ENCODE measurements at places on chromosomes 7 and 10.

- no peak for DNase-seq
These were observed 580.6 kb downstream of the PHTF2 start for GRCh38 chr7:78379148-78379547.

GRCh38 chr7:132345030-132345429, 231.2 kb downstream of the PLXNA4 start:
- DNase-seq = no peak

- no peak for DNase-seq
These were observed 87.7 kb downstream of the PRKG1 start for GRCh38 chr10:51162002-51162401.

GRCh38 chr10:130409331-130409730, 273.1 kb downstream of the GLRX3 start:
- no peak for DNase-seq

DNA sequence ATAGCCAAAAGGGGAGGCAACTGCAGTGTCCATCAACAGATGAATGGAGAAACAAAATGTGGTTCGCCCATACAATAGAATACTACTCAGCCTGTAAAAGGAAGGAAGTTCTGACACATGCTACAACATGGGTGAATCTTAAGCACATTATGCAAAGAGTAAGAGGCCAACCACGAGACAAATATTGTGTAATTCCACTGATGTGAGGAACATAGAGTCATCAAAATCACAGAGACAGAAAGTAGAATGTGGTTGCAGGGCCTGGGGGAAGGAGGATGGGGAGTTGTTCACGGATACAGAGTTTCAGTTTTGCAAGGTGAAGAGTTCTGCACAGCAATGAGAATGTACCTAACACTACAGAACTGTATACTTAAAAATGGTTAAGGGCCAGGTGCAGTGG, 13.7 kb upstream of the C10orf71 start:
- DNase-seq = no peak

GRCh38 chr7:57867884-57868701, 418.1 kb downstream of the ZNF716 start:
- DNase-seq = no peak

GRCh38 chr7:98126311-98127142, 19.9 kb downstream of the LMTK2 start:
- no peak for DNase-seq

DNA sequence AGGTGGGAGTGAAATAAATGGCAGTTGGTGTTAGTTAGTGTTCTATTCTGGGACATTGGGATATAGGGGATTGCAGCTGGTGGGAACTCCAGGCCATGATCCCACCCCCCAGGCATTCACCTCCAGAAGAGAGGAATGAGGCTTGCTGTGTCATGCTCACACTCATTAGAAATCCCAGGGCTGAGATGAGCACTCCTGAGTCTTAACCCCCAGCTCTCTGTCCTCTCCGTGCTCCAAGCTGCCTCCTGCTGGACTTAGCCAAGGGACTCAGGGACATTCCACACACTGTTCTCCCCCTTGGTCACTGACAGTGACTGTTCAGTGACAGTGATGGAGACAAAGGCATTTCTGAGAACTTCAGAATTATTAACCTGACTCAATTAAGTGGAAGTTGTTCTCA, 21.5 kb downstream of the CYP26A1 start:
- no peak for DNase-seq

GRCh38 chr10:52447931-52448353, 133.9 kb downstream of the DKK1 start:
- DNase-seq = no peak

DNA sequence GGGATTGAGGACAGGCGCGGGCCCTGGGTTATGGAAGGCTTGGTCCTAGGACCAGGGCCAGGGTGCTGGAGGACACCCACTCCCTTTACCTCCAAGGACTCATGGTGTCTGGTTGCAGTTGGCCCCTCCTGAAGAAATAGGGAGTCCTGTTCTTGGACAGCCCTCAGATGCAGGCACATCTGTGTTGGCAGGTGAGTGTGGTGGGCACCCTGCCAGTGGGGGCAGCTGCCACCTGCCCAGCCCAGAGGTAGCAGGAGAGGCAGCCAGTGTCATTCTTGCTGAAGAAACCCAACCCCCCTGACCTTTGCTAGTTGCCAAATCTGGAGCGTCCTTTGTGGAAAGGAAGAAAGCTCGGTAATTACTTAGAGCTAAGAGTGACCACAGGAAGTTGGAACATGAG, 8.3 kb downstream of the GALNT17 start:
- no peak for DNase-seq

GRCh38 chr7:157930441-157930840, 593.6 kb downstream of the DNAJB6 start:
- DNase-seq = no peak

- no peak for DNase-seq
These were observed 21.5 kb upstream of the EPHB6 start for GRCh38 chr7:142833174-142834048.

DNA sequence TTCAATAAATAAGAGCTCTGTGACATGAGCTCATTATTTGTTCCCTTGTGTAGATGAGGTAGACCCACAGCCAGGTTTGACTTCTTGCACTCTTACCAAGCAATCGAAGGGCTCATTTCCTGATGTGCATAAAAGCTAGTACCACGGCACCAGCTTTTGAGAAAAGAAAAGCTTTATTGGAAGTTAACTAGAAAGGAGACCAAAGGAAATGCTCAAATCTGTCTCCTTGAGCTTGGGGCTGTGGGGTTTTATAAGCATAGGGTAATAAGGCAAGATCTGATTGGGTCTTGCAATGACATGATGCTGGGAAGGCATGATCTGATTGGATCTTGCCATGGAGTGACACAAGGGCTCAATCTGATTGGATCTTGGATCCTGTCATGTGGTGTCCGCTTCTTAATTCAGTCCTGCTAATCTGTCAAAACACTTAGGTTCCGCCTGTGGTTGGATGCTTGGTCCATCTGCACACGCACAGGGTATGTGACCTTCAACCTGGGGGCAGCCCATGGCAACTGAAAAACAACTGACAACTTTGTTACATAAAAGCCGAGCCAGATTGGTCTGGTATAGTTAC, 47.8 kb upstream of the FRMD4A start:
- DNase-seq = no peak

DNA sequence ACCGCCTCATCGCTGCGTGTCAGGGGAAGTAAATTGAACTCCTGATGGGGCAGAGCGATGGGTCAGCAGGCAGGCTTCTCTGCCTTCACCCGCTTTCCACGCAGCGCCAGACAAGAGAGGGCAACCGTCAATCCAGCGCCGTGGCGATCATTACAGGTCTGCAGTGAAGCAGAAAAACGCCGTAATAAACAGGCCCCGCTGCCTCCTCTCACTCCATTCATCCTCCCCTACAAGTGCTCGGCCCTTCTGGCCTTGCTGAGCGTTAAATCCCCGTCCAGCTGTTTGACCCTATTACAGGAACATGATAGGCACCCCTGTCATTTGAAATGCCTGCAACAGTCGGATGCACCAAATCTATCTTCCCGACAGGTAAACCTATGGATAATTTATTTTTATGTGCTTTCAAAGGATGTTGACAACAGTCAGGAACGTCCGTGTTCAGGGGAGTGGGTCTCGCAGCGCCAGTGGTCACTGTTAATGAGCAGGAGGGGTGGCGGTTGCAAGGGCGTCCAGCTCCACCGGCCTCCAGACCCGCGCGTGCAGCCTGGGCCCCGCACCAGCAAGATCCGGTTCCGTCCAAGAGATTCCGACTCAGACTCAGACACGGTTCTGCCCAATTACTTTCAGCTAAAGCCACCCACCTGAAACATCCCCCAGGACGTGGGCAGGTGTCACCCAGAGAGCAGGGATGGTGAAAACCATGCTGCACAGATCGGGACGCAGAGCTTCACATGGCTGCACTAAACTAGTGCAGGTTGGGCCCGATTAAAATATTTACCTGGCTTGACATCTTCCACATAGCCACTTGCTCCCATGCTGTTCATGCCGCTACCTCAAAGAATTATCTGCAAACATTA, 508.0 kb upstream of the MGMT start:
- DNase-seq = no peak

- DNase-seq = no peak
These were observed 162.3 kb downstream of the ITGB1 start for GRCh38 chr10:32795598-32796183.

GRCh38 chr10:116947841-116948529, 57.0 kb downstream of the SHTN1 start:
- DNase-seq = no peak

DNA sequence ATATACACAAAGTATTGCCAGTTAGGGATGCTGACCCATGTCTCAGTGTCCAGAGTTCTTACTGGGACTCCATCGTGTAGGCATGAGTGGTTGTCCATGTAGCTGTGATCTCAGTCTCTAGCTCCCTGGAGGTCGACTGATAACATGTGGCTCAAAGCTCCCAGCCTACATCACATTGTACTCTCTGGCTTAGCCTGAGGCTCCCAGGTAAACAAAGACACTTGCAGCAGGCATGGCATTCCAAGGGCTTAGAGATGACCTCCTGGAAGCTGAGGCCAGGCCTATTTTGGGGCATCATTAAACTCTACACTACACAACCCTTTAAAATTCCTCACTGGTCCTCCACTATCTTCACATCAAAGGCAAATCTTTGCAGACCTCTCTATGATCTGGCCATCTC, 100.8 kb upstream of the DOCK1 start:
- no peak for DNase-seq

GRCh38 chr10:16809074-16809718, 8.0 kb downstream of the RSU1 start:
- peak; percentile 35 for DNase-seq

- DNase-seq = no peak
These were observed 10.8 kb upstream of the POLM start for GRCh38 chr7:44093102-44093641.

- peak; percentile 62 for DNase-seq
These were observed 62.2 kb downstream of the CCDC71L start for GRCh38 chr7:106598663-106599342.

GRCh38 chr10:18097524-18097923, 42.7 kb upstream of the CACNB2 start:
- DNase-seq = no peak

- DNase-seq = no peak
These were observed 18.9 kb upstream of the BPGM start for GRCh38 chr7:134627775-134628153.

DNA sequence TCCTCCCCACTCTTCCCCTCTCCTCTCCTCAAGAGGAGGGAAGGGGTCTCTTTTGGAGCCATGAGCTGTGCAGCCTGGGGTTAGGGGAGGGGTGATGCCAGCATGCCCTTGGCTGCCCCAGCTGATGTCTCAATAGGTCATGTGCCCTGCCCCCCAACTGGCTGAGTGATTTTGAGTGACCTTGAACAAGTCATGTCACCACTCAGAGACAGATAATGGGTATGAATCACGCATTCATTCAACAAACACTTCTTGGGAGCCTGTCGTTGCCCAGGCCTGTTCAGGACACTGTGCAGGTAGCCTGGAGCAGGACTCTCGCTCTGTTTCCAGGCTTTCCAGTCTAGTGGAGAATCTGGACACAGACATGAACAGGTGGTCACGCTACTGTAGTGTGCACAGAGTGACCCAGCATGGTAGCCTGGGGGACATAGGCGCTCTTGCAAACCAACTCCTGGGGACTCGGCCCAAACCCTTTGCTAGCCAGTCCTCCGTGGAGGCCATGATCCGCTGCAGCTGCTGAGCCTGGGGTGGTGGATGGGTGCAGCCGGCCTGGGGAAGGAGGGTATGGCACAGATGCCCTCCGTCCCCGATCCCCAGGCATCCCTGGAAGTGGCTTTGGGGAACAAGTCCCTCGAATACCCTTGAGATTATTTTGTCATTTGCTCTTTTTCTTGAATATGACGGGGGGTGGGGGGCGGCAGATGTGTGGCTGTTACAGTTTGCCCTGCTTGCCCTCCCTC, 49.6 kb upstream of the PSAP start:
- DNase-seq = no peak

- DNase-seq = no peak
These were observed 143.1 kb downstream of the CRPPA start for GRCh38 chr7:16278167-16278787.

Measured in CD8-positive, alpha-beta T cell (primary cell).